ENCODE measurements at places on chromosomes 16 and 17.

- DNase-seq: peak; percentile 93
Observed at GRCh38 chr17:15651583-15652110, 32.1 kb upstream of the FBXW10B start.

- DNase-seq: no peak
Observed at GRCh38 chr17:1030684-1031532, 34.0 kb downstream of the TIMM22 start.

- peak; percentile 45 for DNase-seq
Observed at GRCh38 chr17:28142305-28142704, 99.8 kb downstream of the NLK start.

- DNase-seq: no peak
Observed at GRCh38 chr16:49659356-49659755, 196.6 kb downstream of the ZNF423 start.

DNA sequence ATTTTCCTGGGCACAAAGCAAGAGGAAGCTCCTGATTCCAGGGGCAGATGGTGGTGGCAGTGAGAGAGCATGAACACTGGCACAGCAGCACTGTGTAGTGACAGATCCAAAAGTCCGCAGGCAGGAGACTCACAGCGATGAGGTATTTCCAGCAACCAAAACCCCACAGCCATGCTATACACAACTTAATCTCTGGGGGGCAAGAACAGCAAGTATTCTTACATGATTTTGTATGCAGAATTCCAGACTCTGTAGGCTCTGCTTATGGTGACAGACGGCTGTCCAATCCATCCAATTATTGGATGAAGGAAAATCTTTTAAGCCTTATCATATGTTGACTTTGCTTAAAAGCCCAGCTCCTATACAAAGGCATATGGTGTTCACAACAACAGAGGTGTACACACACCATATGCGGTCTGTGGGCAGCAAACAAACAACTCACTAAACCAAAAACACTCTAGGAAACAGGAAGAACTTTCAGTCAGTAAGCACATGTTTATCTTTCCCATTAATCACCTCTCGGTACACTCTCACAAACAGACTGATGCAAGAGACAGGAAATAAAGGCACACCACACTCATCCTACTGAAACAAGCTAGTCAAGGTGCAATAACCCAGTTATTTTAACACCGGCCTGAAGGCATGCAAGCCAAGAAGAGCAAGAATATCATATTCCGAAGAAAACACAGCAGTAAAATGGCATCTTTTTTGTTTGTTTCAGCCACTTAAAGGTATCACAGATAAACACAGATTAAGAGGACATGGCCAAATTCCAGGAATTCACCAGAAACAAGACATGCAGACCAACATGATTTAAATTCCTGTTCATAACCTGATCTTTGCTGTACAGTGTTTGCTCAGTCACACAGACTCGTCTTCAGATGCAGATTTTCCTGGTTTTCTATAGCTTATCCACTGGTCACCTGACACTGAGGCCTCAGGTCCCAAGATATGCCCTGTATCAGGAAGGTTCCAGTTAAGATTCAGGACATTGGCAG is 47.8 kb downstream of the ERN1 start:
- peak; percentile 17 for DNase-seq

GRCh38 chr17:69967910-69968411 is 107.1 kb upstream of the KCNJ16 start:
- no peak for DNase-seq

GRCh38 chr16:64914-65255 is 7.5 kb downstream of the RHBDF1 start:
- no peak for DNase-seq

All from eye (tissue), 1 donor.